ENCODE measurements at places on chromosomes 13 and 19. TPM values are rescaled to one million over a fixed set of nuclear protein-coding genes. Genes with fewer than 3 reads are reported as not detected.

DNA sequence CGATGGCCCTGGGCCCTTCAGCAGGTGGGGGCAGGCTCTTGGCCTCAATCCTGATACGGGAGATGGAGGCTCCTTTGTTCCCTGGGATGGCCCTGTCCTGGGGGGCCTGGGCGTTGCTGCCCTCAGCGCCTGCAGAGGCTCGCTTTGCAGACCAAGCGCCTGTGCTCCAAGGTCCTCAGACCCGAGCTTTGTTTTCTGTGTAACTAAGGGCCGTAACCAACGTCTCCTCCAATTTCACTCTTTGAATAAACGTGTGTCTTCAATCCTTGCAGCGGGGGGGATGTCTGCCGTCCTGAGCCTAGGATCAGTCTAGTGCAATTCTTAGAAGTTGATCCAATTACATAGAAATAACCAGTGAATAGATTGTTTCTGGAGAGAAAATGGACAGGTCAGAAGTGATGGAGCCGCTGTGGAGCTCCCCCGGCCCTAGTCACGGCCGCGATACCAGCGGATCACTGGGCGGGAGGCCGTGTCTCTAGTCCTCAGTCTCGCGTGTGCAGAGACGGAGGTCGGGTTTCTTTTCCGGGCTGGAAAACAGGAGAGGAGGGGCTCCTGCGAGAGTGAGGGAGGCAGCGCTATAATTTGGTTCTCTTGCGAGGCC, 5.3 kb downstream of the PTBP1 start:
- DNase-seq: no peak
- H3K27ac ChIP-seq: no peak overlapping the region
- peaks cover 23% of the 10 kb centered on the region for H3K4me1 ChIP-seq
- H3K36me3 ChIP-seq: peaks cover 33% of the 10 kb centered on the region
- no peak overlapping the region for H3K4me3 ChIP-seq

GRCh38 chr19:33462112-33462791, 59.3 kb downstream of the PEPD start:
- H3K4me1 ChIP-seq: no peaks in the 10 kb centered on the region
- no peak overlapping the region for H3K27ac ChIP-seq
- no peak for DNase-seq
- H3K36me3 ChIP-seq: no peaks in the 10 kb centered on the region
- H3K27me3 ChIP-seq: no peaks in the 10 kb centered on the region

GRCh38 chr13:112558696-112559418, 29.1 kb downstream of the TUBGCP3 start:
- no peaks in the 10 kb centered on the region for H3K27me3 ChIP-seq
- no peak overlapping the region for H3K4me3 ChIP-seq
- H3K36me3 ChIP-seq: peaks cover 37% of the 10 kb centered on the region

DNA sequence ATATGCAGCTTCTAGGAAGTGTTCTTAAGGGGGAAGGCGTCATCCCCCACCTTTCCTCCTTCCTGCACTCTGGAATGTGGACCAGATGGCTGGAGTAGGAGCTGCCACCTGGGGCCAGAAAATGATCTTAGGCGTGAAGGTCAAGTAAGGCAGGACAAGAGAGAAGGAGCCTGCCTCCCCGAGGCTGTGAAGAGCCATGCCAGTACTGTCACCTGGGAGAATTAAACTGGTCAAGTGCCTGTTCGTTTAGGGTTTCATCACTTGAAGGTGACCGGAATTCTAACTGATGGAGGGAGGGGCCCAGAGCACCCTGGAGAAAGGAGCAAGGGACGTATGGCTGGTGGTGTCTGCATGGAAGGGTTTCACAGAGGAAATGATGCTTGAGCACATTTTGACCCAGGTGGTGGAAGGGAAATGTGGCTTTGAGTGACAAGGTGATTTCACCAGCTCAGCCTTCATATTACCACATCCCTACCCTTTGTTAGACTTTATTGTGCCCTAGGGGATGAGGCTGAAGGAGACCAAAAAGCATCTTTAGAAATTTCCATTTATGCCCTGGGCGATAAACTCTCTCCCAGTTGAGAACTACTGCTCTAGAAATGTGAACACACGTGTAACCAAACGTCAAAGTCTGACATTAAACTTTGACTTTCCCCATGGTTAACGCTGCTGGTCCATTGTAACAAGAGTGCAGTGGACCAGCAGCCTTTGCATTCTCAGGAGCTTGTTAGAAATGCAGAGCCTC, 37.5 kb downstream of the PPP2R1A start:
- no peaks in the 10 kb centered on the region for H3K27me3 ChIP-seq
- H3K4me3 ChIP-seq: no peak overlapping the region
- H3K4me1 ChIP-seq: no peaks in the 10 kb centered on the region
- H3K36me3 ChIP-seq: peaks cover 39% of the 10 kb centered on the region

Gene KCNK6
- 6.1 TPM for total RNA-seq

Measured in PC-9 (cell line).